ENCODE measurements at places on chromosomes 13 and 19. TPM values are rescaled to one million over a fixed set of nuclear protein-coding genes. Genes with fewer than 3 reads are reported as not detected.

DNA sequence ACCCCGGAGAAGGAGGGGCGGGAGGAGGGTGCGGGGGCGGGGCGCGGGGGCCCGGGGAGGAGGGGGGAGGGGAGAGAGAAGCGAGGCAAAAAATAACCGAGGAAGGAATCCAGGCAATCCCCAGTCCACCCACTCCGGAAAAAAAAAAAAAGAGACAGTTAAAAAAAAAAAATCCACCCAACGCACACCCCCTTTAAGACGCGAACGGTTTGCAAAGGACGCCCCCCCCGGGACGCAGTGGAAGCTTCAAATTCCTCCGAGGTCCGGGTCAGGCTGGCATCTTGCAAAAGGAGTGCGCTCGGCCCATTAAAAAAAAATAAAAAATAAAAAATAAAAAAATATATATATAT is at the start of gene CACNA1A:
CACNA1A (minus strand) TSS at position 9 of the 350 bp plus-strand sequence. CDS start 255 bp downstream, outside the sequence.
- no peak for DNase-seq

DNA sequence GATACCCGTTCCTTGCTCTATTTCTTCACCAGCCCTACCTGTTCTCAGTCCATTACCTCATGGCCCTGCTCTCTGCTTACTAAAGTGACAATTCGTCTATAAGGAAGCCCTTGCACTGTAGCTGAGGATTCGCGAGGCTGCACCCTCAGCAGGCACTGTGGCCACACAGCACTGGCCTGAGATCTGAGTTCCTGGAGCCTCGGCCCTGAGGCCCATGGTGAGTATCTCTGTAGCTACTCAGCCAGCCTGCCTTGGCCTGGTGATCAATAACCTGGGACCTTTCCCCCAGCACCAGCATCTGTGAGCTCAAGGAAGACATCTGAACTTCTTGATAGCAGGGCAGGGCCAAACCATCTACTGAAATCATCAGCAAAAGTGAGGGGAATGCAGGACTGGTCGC is 90.7 kb downstream of the RGCC start:
- DNase-seq, result no peak

The TMIGD2 gene
- total RNA-seq, result 0.18 TPM

The CELF5 gene
- 0.41 TPM for total RNA-seq

The HPN gene
- not detected for total RNA-seq
